ENCODE measurements at places on chromosomes 5 and 9.

DNA sequence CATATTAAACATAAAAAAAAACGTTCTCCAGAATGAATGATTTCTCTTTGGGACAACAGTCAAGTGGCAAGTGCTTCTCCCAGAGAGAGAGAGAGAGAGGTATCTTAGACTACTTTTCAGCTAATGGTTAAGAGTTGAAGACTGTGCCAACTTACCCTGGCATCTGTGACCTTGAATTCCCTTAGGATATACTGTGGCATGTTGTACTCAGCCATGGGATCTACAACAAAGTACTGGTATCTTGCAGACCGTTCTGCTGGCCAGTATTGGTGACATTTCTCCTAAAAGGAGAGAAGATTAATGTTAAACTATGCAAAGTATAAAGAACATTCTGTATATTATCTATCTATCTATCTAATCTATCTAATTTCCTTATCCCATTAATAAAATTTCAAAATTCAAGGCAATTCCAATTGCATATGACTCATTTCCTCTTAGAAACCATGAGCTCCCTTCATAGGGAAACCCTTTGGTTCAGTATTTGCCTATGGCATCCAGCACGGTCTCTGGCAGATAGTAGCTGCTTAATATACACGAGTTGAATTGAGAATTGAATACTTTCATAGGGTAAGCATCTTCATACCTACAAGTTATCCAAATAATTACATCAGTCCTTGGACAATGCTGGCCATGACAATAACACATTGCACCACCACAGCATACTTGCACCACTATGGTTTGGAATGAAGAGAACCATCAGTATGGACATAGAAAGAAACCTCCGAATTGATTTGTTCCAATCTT lies 539.4 kb upstream of the DMAC1 start:
- no peak for DNase-seq

DNA sequence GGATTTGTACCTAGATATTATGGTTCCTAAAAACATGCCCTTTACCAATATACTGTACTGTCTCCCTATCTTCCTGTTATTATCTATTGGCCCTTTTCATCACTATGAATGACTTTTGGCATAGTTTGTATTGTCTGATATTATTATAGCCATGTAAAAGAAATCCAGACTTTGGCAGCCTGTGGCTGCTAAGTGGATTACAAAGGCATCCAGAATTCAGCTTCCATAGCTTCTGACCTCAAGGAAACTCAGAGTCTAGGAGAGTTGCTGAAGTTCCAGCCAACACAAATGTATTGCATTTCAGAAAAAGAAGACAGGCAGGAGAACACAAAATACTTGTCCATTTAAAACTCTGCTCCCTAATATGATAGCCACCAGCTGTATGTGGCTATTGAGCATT lies 319.2 kb upstream of the MPDZ start:
- DNase-seq: no peak

GRCh38 chr5:91139572-91140200 lies 243.4 kb downstream of the ARRDC3 start:
- DNase-seq: no peak

DNA sequence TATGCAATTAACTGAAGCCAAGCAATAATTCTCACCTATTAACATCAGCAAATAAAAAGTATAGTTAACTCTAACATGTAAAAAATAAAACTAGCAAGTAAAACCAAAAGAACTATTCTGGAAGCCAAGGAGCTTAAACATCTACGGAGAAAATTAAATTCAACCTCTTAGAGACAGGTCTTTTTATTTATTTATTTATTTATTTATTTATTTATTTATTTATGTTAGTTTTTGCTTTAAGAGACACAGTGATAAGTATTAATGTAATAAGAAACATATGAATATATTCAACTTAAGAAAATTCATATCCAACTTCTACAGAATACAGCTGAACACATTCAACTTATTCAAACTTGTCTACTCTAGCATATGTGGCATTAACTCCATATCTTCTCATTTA lies 472.1 kb upstream of the IZUMO3 start:
- no peak for DNase-seq

- DNase-seq: no peak
Measured at GRCh38 chr5:10138395-10139057, 111.2 kb downstream of the ATPSCKMT start.

GRCh38 chr5:3695818-3696217 lies 100.2 kb downstream of the IRX1 start:
- no peak for DNase-seq

DNA sequence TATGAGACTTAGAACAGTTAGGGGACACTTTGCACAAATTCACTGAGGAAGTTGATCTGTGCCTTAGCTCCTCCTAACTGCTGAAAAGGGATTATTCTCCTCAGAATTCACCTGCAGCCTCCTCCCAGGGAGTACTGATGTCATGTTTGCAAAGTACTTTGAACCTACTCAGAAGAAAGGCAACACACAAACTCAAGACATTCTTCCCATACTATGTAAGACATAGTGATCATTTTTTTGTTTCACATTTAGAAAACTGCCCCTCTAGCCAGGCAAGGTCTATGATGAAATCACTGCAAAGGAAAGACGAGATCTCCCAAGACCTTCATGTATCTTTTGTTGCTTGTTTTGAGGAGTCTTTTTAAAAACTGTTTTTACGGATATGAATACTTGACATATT lies 10.6 kb upstream of the VLDLR start:
- no peak for DNase-seq

DNA sequence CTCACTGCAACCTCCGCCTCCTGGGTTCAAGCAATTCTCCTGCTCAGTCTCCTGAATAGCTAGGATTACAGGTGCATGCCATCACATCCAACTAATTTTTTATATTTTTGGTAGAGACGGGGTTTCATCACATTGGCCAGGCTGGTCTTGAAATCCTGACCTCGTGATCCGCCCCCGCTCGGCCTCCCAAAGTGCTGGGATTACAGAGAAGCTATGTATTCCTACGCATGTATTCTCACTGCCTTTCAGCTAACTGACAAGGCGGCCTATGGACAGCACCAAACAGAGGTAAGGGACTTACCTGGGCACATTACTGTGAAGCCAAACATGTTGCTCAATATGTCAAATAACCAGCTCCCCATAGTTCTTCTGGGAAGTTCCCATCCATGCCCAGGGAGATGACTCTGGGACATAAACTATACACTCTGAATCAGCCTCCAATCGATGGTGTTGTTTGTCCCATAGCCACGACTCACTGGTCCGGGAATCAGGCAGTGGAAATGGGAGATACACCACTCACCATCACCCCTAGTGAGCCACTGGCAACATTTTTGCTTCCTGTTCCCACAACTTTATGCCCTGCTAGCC lies 114.6 kb downstream of the SYK start:
- DNase-seq: no peak

DNA sequence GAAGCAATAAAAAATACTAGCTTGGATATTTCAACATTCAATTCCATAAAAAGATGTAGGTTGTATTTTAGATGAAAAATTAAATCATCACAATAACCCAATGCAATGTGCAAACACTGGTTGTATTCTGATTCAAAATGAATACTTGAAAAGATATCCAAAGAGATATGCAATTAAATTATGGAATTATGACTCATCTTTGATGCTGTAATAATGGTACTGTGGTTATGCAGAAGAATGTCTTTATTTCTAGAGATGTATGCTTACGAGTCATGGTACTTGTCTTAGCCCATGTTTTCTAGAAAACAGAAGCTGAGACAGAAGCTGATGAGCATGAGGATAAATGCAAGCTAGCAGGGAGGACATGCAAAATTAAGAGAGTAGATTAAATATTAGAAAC lies 1941.4 kb upstream of the NUDT12 start:
- no peak for DNase-seq

GRCh38 chr5:125301711-125302110 lies 555.3 kb upstream of the ZNF608 start:
- DNase-seq: no peak

DNA sequence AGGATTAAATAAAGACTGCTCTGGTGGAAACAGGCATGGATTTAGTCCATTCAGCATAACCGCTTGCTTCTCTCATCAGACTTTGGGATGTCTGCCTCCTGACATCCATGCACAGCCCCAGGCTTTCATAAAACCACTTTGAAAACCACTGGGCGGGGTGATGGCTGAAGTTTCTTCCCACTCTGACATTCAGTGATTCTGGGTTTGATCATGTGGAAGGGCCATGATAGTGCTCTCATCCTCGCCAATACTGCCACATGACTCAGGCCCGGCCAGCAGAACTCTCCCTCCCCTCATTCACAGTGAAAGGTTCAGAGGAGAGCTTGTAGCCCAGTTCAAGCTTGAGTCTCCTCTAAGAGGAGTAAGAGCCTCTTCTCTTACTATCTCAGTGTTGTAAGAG lies 29.6 kb upstream of the GLRA1 start:
- DNase-seq: no peak

DNA sequence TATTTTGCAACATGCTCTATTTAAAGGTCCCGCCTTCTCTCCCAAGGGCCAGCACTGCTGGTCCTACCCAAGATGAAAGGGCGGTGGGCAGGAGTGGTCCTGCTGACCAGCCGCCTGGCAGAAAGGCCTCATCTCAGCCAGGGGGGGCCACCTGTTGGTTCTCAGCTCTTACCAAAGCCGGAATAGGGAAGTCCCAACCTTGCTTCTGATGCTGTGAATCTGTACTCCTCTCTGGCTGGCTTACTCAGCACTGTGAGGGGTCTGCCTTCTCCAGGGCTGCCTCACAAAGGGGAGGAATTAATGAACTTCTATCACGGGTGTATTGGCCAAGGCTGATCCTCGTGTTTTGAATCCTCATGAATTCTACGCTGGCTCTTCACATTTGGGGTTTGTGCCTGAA lies 13.6 kb upstream of the FAM240B start:
- no peak for DNase-seq

- DNase-seq: no peak
Measured at GRCh38 chr5:1657161-1657741, 133.5 kb upstream of the LPCAT1 start.

DNA sequence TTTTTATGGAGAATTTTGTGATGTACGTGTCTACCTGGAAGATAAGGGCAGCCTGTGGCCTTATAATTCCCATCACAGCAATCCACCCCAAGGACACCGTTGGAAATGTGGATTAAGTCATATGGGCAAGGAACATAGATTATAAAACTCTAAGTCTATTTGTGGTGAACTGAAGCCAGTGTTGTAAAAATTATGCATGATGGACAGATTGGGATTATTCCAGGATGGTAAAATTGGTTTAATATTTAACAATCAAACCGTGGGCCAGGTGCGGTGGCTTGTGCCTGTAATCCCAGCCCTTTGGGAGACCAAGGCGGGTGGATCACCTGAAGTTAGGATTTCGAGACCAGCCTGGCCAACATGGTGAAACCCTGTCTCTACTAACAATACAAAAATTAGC lies 12.9 kb upstream of the SLC6A19 start:
- no peak for DNase-seq

GRCh38 chr5:62909326-62909725 lies 330.7 kb downstream of the LRRC70 start:
- no peak for DNase-seq

GRCh38 chr5:54398191-54398590 lies 57.3 kb upstream of the HSPB3 start:
- no peak for DNase-seq

DNA sequence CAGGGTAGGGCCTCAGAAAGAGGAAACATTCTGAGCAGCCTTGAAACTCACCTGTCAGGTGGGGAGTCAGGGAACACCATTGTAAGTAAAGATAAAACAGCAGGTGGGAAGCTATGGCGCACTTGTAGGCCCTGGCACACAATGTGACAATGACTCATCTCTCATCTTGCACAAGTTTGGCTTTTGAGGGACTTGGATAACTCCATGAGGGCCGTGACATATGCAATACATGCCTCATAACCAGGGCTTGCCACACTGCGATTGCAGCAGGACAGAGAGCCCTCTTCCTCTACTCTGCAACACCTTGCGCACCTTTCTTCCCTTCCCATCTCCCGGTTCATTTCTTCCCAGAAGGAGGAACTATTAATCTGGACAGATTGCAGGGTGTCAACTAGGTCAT lies 144.9 kb downstream of the CEP120 start:
- no peak for DNase-seq

DNA sequence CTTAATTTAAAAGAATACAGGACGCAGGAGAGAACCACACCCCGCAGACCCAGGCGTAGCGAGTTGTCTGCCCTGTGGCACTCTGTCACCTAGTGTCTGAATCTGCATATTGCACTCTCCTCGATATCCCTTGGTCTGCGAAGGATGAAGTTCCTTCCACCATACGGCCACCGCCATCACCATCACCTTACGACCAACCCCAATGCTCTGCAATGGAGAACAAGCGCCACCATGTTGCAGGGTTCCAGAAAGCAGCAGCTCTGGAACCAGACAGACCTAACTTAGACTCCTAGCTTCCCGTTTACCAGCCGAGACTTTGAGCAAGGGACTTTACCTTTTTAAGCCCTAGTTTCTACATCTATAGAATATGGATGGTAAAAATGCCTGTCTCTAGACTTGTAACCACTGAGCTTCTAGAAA lies 77.4 kb upstream of the DMRT1 start:
- DNase-seq: peak; percentile 68

All from activated CD8-positive, alpha-beta T cell treated with anti-CD3 and anti-CD28 coated beads for 36 hours (primary cell).